Esophagus mucosa (tissue), 1 donor: ENCODE measurements at places on chromosomes 2 and 18. TPM values are rescaled to one million over a fixed set of nuclear protein-coding genes. Genes with fewer than 3 reads are reported as not detected.
A peak's percentile ranks its signal among the peaks of the same experiment; 100 is the strongest.

The SLC35F6 gene
- total RNA-seq = 42.7 TPM

The GPBAR1 gene
- total RNA-seq = not detected

The SERPINB4 gene
- 418 TPM for total RNA-seq

GRCh38 chr2:12097859-12098258, 351.4 kb downstream of the LPIN1 start:
- no peak for ATAC-seq

- peak; percentile 38 for ATAC-seq
These were observed 1.6 kb upstream of the DCTN1 start for GRCh38 chr2:74381751-74382150.

DNA sequence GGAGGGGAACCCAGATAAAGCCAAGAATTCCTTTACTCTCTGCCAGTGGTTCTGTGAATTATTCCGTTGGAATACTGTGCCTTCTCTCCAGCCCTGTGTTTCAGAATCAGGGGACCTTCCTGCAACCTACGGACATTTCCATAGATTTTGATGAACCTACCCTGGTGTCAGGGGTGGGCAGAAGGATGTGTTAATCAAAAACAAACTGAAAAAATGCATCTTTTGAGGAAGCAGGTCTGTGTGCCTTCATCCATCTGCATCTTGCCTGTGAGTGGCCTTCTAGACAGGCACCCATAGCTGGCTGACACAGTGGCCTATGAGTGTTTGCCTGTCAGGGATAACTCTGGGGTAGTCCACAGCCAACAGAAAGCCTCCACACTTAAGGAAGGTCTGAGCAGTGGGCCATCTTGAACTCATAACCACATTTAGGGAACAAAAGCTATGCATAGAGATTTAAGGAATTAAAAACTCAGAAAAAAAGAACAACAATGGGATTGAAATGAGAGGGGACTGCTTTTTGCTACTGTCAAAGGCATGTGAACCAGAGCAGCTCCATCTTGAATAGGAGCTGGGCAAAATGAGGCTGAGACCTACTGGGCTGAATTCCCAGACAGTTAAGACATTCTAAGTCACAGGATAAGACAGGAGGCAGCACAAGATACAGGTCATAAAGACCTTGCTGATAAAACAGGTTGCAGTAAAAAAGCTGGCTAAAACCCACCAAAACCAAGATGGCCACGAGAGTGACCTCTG, 45.9 kb upstream of the ITGA6 start:
- no peak for ATAC-seq

DNA sequence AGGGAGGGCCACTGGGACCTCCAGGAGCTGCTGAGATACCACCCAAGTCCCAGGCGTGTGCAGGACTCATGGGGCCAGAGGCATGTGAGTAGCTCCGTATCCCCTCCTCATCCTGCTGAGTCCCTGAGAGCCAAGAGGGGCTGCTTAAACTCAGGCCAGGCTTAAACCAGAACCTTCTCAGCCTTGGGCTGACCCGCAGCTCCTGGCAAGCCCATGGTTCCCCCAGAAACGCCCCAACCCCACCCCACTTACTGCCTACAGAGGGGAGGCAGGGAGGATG, 2.5 kb upstream of the NMUR1 start:
- no peak for ATAC-seq

The ANKRD30BL gene
- not detected for total RNA-seq

The RBBP8 gene
- 46.2 TPM for total RNA-seq
